Nephron progenitor cell (in vitro differentiated cells): ENCODE measurements at places on chromosomes 16 and 17.

DNA sequence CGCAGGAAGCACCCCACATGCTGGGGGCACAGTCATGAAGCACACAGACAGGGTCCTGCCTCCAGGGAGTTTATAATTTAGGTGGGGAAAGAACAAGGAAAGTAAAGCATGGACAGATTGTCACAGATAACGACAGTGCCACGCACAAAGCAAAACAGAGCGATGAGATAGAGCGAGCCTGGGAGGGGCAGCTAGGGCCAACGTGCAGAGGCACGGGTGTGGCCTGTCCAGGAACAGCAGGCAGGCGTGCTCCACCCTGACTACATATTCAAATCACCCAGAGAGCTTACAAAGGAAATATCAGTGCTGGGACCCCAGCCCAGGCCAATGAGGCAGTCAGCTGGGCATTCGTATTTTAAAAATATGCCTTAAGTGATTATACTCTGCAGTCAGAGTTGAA lies 16.8 kb downstream of the LGALS9 start:
- no peak for DNase-seq

DNA sequence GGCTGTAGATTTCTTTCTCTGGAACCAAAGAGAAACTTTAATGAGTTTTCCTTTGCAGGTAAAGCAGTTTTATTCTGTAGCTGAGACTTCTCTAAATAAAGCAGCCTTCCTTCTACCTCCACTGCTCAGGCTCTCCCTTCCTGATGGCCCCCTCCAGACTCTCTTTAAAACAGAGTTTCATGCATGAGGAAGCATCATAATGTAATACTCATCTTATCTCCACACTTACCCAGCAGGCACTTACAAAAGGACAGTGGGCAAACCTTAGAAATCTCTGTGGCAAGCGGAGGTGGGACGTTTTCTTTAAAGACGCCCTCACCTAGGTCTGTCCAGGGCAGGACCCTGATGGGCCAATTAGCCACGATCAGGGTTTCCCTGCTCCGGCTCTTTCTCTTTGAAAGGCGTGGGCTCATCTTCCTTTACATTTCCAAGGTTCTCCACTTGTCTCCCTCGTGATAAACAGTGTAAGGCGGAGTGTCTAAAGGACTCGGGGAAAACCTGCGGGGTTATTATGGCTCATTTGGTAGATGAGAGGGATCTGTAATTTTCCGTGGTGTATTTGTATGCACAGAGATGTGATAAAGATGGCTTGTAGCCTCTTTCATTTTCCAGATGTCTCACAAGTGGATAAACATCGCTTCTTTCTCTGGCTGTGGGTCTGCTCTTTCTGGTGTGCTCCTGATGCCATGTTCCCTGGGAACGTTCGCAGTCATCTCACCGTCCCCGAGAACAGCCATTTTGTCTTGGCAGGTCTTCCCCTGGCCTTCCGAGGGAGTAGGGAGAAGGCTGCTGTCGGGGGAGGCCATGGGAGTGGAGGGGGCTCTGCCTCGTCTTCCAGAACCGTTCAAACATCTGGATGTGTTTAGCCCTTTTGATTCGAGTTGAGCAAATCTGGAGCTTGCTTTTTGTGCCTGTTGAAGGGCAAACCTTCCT lies 239.0 kb downstream of the CCDC182 start:
- no peak for DNase-seq

- DNase-seq, result no peak
Observed at GRCh38 chr17:3879591-3880417, 13.0 kb downstream of the CAMKK1 start.

- DNase-seq, result no peak
Observed at GRCh38 chr16:66113223-66113622, 253.3 kb upstream of the CDH5 start.

- DNase-seq, result no peak
Observed at GRCh38 chr17:31715446-31715845, 143.6 kb downstream of the COPRS start.

DNA sequence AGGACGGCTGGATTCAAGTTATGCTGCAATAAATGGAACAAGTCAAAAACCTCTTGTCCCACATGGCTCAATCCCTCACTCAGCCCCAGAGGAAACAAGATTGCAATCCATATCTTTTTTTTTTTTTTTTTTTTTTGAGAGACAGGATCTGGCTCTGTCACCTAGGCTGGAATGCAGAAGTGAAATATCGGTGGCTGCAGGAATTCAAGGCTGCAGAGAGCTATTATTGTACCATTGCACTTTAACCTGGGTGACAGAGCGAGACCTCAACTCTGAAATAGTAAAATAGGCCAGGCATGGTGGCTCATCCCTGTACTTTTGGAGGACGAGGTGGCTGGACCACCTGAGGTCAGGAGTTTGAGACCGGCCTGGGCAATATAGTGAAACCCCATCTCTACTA lies 2.7 kb upstream of the PDE6G start:
- DNase-seq, result no peak

GRCh38 chr17:41654678-41655607 lies 30.6 kb upstream of the KRT17 start:
- DNase-seq, result no peak

GRCh38 chr17:72370819-72371218 lies 250.0 kb downstream of the SOX9 start:
- no peak for DNase-seq

DNA sequence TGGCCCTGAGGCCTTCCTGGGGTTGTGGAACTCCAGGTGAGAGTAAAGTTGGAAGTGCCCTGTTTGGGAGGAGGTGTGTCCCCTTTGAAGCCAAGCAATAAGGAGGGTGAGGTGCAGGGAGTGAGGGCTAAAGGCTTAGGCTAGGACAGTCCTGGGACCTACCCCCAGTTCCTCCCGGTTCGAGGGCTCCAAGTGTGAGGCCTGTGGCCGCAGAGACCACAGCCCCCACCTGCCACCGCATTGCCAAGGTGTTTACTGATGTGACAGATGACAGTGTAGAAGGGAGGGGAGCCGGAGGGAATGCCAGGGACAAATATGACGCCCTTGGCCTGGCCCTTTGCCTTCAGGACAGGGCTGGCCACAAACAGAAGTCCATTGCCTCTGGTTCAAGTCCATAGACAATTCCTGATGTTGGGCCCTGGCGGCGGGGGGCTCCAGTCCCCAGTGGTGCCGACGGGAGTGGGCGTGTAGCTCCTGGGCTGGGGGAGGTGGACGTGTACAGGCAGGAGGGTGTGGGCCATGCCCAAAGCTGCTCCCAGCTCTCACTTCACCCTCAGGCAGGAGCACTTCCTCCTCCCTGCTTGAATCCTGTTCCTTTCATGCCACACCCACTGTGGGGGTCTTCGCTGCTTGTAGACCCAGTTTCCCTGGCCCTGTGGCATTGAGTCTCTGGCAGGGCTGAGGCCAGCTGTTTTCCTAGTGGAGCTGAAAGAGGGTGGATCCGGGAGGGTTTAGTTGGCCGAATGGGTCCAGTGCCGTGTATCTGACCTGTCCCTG lies 3.2 kb downstream of the ADORA2B start:
- DNase-seq, result no peak

DNA sequence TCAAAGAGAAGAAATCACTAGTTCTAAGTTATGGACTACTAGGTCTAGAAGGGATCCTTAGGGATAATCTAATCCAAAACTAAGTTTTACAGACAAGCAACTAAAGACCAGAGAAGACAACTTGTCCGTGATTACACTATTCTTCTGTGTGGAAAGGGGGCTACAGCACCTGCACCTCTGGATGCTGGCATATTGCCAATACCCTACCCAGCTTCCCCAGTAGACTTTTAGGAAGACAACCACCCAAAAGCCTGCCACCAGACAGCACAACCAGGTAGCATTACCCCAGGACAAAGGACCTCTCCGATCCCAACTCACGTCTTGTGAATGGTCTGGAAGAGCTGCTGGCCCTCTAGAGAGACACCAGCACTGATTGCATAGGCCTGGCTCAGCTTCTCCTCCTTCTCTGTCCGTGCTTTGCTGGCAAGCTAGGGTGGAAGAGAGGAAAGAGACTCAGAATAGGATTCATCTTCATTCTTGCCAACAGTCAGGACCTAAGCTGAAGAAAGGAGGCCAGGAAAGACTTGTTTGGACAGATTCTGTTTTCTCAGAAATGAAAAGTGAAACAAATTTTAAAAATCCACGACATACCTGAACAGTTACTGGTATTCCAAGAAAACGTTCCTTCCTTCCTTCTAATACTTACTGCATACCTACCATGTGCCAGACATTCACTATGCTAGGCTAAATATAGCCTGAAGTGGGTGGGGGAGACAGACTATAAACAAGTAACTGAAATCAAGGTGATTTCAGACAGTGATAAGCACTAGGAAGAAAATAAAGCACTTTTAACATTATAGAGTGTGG lies 25.3 kb upstream of the TMEM101 start:
- no peak for DNase-seq

- no peak for DNase-seq
Observed at GRCh38 chr16:52537516-52537915, 9.4 kb downstream of the TOX3 start.

GRCh38 chr16:19411298-19411697 lies 6.4 kb upstream of the TMC5 start:
- DNase-seq, result no peak

GRCh38 chr17:71535321-71535720 lies 585.5 kb upstream of the SOX9 start:
- no peak for DNase-seq

- no peak for DNase-seq
Observed at GRCh38 chr16:75195811-75196790, 10.9 kb downstream of the CTRB2 start.
